Central memory CD4-positive, alpha-beta T cell (primary cell): ENCODE measurements at places on chromosomes 16 and 17.
A peak's percentile ranks its signal among the peaks of the same experiment; 100 is the strongest.

DNA sequence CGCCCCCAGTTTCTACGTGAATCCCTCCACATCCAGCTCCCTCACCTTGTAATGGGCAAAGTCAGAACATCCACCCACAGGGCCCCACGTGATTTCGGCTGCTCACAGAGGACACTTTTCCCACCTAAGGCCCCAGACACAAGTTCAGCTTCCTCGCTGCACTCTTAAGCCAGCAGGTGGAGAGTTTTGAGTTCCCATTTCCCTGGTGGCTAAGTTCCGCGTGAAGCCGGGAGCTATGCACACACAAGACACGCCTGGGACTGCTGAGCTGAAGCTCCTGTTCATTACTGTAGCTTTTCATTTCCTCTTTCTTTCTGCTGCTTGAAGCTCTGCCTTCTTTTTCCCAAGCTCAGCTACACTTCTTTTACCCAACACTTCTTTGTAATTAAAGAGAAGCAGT, 273.8 kb downstream of the NPIPA8 start:
- DNase-seq, result no peak

DNA sequence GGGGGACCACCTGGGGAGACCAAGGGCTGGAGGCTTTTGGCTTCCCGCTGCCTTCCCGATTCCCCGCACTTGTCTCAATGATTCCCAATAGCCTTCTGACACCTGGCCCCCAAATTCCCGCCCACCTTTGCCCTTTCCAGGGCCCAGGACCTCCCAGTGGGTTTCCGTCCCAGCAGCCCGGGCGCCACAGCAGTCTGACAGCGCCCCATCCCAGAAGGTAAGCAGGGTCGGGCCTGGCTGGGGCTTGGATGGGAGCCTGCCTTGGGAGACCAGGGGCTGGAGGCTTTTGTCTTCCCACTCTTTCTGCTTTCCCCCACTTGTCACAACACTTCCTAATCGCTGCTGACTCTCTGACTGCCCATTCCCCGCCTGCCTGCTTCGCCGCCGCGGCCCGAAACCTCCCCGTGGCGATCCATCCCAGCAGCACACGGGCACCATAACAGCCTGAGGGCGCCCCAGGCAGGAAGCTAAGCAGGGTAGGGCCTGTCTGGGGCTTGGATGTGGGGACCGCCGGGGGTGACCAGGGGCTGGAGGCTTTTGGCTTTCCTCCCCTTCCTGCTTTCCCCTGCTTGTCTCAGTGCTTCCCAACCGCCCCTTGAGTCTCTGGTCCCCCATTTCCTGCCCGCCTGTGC, 2289.3 kb downstream of the TP53TG3F start:
- DNase-seq, result no peak

- DNase-seq, result no peak
Measured at GRCh38 chr17:37698132-37698910, 46.5 kb downstream of the HNF1B start.

DNA sequence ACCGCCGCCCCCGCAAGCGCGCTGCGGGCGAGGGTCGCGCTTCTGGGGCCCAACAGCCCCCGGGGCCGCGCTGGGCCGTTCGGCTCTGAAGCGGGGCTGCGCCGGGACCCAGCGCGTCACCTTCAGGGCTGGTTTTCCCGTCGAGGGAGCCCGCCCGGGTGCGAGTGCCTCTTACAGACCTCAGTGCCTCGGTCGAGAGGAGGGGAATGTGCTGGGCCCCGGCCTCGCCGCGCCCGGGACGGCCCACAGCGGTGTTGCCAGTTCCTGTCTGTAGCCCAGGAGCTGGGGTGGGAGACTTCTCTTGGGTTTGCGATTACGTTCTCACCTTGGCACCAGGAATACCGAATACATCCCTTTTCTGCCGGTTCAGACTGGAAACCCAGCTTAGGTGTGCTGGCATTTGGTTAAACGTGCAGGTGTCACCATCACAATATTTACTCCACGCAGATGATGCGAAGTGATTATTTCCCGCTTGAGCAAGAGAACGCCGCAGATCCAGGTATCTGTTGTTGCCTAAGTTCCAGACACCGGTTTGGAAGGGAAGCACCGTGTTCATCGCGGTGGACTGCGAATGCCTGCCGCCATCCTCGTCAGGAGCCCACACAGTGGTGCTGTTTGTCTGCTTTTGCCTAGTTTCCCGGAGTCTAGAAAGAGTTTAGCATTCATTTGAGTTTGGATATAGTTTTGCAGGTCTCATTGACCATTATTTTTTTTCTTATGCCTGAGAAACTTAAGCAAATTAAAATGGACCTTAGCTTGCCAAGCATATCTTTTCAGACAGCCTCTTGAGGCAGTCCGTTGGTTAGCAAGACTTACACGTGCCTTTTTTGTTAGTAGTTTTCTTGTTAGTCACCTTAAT, 914 bp downstream of the MAP1LC3B start:
- DNase-seq, result peak; percentile 24

DNA sequence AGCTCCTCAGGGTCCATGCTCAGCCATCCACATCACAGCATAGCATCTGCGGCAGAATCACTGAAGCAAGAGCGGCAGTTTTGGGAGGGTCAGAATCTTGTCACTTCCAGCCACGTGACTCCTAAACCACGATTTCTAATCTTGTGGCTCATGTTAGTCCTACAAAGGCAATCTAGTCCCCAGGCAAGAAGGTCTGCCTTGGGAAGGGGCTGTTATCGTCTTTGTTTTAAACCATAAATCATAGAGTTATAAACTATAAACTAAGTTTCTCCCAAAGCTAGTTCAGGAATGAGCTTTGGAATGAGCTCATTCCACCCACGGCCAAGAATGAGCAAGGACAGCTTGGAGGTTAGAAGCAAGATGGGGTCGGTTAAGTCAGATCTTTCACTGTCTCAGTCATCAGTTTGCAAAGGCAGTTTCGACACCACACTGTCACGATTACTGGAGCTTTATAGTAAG, 20.8 kb upstream of the DNAH17 start:
- DNase-seq, result no peak

GRCh38 chr16:78461496-78462287, 362.2 kb downstream of the WWOX start:
- no peak for DNase-seq

DNA sequence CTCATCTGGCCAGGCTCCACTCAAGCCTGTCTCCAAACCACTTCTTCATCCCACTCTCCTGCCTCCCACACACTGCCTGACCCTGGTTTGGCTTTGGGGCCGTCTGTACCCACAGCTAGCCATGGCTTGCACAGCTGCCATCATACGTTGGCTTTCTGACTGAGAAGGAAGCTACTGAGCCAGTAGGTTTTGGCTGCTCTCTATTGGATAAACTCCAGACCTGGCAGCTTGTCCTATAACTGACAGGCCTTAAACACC, 3.9 kb downstream of the MIF4GD start:
- no peak for DNase-seq

GRCh38 chr17:60297760-60298401, 94.1 kb downstream of the USP32 start:
- no peak for DNase-seq

GRCh38 chr17:36701429-36702099, 100.2 kb downstream of the MRM1 start:
- no peak for DNase-seq

DNA sequence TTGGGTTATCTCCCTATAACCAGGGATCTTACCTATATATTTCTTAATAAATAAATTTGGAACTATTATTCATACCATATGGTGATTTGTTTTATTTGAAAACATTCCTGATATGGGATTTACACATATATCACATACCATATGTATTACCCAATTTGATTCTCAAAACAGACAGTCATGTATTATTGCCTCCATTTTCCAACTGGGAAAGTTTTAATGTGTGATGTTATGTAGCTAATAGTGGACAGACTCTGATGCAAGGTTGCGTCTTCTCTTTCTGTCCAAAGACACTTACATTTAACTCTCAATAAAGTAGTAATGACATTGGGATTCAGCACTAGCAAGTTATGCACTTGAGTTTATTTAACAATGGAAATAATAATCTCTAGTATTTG, 1.1 kb downstream of the KRTAP9-9 start:
- DNase-seq, result no peak
